T47D (cell line): ENCODE measurements at places on chromosomes 1 and 21.

DNA sequence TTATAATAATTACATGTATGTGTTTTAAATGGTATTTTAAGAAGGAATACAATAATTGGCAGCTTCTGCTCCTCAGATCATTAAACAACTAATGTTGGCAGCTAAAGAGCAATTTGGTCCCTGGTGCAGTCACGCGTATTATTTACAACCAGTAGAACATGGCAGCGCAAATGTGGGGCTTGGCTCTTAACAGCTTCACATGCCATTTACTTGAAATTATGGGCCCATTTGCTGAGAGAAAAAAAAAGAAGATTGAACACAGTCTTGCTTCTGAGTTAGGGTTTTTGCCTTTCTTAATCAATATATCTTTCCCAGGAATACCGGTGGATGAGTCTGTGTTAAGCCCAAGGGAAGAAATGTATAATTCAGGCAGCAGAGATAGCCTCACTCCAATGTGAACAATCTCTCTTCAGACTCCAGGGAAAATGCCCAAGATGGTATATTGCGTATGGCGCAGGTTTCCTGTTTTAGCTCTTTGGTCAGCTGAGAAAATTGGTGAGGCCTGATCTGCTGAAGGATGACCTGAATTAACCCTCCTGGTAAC, 174.5 kb downstream of the DISC1 start:
- DNase-seq: no peak

DNA sequence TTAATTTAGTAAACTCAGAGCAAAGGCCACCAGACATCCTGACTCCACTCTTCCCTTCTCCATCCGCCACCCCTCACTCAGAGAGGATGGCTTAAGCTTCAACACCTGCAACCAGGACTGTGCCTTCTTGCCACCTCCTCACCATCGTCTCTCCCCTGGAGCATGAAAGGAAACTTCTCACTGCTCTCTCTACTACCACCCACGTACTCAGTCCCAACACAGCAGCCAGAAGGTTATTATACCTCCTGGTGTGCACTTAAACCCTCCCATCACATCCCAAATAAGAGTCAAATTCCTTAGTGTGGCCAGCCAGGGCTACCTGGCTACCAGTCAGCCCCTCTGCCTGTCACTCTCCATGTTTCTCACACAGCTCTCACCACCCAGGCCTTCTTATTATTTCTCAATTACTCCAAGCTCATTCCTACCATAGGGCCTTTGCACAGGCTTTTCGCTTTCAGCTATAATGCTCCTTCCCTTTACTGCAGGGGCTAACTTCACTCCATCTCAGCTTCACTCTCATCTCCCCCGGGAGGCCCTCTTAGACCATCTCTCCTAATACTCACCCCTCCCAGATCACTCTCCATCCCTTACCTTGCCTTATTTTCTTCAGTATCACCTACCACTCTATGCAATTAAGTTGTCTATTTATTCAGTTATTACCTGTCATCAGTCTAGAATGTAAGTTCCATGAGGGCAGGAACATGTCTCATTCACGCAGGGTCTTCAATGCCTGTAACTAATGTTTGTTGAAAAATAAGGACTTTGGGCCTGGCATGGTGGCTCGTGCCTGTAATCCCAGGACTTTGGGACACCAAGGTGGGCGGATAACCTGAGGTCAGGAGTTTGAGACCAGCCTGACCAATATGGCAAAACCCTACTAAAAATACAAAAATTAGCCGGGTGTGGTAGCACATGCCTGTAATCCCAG, 137.5 kb downstream of the TOMM20 start:
- no peak for DNase-seq

DNA sequence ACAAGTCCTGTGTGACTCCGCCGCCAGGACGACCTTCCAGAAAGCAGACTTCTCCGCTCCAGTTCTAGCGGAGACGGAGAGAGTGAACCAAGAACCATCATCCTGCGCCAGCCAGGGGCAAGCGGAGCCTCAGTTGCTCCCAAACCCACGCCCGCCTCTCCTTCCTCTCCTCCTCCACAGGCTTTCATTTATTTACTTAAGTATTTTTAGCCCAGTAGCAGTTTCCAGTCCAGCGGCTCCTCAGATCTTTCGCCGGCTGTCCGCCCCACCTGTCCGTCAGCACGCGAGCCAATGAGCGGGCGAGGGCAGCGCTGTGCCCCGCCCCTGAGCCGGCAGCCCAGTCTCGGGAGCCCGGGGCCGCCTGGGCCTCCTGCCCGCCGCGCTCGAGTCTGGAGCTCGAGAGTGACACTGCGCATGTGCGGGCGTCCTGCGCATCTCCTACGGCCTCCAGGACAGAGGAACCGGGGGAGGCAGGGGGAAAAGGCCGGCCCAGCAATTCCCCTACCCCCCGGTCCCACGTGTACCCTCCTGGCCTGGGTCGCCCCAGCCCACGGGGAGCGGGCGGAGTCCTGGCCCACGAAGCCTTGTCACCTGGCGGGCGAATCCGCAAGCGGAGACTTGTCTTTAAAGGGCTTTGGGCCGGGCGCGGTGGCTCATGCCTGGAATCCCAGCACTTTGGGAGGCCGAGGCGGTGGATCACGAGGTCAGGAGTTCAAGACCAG, at the start of gene FALEC:
Gene FALEC, plus strand, starts transcription at position 425 of the 722 bp plus-strand sequence.
- peak; percentile 98 for DNase-seq

GRCh38 chr1:219732814-219733491, 120.0 kb upstream of the ZC3H11B start:
- DNase-seq: no peak

- no peak for DNase-seq
Observed at GRCh38 chr1:154983776-154984466, 777 bp downstream of the FLAD1 start.

- DNase-seq: no peak
Observed at GRCh38 chr1:55768327-55768952, 553.3 kb upstream of the USP24 start.

DNA sequence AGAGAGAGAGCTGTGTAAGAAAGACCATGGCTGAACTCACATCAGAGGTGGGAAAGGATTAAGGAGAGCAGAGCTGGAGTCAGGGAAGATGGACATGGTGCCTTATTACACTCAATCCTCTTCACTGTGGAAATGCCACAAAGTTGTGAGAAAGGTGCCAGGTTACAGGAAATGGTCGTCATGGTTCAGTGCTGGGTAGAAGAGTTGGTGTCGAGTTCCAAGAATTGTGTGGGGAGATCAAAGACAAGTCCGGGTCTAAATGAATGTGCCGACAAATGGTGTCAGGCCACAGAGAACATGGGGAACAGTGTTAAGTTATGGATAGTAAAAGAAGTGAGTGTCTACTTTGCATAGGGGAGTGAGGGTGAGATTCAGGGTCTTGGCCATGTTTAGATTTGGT, 40.9 kb downstream of the LAMC2 start:
- no peak for DNase-seq

DNA sequence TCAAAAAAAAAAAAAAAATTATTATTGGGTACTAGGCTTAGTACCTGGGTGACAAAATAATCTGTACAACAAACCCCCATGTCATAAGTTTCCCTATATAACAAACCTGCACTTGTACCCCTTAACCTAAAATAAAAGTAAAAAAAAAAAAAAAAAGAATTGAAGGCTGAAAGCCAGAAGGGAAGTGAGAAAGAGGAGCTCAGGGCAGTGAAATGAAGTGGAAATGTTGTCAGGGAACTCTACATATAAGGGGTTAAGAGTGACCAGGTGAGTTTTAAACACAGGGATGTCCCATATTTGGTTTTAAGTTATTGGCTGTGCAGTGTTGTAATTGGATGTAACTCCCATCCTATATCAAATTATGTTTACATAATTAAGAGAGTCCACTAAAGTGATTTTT, 85.7 kb upstream of the ABCD3 start:
- no peak for DNase-seq

DNA sequence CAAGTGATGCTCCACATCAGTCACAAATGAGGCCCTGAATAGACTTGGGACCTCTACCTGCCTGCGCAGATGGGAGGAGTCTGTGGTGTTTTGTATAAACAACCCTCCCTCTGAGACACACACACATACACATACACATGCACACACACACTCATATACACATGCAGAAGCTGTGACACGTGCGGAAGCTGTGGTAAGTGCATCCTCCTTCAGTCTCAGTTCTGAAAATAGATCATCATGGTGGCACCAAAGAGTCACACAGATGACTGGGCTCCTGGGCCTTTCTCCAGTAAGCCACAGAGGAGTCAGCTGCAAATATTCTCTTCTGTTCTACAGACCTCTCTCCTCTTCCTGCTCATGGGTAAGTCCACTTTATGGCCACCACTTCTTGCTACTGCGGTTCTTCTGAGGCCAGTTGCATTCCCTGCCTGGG, at the start of gene LY9:
Gene LY9, plus strand, starts transcription at position 224 of the 433 bp plus-strand sequence. Its CDS starts 14 bp downstream, at position 238.
- DNase-seq: no peak

GRCh38 chr1:51863384-51863783, 15.1 kb downstream of the NRDC start:
- no peak for DNase-seq

DNA sequence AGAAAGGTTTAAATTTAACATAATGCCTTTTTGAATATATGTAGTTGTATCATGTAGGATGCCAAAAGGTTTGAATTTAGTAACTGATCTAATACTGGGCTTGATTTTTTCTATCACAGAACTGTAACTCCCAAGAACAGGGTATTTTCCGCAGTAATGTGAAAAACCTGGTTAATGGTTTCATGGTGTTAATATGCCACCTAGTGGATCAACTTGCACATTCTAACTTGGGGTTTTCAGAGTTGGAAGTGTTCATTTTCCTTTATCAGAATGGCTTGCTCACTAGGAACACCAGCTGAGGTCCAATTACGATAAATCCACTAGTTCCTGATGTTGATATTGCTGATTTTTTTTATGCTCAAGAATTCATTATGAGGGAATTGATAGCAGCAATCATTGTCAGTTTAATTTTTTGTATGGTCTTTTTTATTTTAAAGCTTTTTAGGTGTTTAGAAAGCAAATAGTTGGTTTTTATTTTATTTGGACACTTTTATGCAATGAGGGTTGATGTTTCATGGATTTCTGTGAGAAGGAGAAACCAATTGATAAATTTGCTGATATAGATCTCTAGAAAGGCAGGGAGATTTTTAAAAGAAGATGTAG, 157.2 kb downstream of the PLA2G4A start:
- peak; percentile 10 for DNase-seq

DNA sequence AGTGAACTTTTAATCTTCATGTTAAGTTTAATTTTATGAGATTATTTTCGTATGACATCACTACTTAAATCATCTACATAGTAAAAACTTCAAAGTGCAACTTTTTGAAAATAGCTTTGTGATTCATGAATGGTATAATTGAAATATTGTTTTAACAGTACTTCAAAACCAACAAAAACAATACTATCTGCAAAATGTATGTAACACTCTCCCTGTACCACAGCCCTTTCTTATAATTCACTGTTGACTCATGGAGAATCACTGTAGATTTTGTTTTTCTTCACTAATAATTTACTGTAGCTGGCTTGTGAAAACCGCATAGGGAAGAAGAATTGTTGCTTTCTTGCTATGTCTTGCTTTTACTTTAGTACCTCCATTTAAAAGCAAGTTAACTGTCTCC, 301.4 kb upstream of the ADAMTS5 start:
- DNase-seq: no peak
